ENCODE measurements at places on chromosomes 2 and 18. TPM values are rescaled to one million over a fixed set of nuclear protein-coding genes. Genes with fewer than 3 reads are reported as not detected.

The CPLX4 gene
- total RNA-seq: not detected

DNA sequence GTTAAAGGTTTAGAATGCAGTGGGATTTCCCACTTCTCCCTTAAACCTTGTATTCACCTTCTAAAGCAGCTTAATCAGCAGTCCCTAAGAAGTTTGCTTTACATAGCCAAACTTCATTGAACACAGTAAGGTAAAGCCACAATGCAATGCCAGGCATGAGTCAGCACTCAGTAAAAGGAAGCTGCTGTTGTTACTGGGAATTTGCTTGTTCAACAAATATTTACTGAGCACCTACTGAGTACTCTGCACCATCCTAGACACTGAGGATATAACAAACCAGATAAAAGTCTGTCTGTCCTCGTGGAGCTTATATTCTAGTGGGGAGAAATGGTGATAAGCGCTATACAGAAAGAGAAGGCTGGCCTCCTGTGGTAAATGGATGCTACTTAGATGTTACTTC lies 162.7 kb downstream of the PKP4 start:
- DNase-seq: no peak

The CHAC2 gene
- total RNA-seq: 1.3 TPM

The TIA1 gene
- 200 TPM for total RNA-seq

- DNase-seq: no peak
These were observed 465.0 kb downstream of the SUCLG1 start for GRCh38 chr2:83993873-83994632.

DNA sequence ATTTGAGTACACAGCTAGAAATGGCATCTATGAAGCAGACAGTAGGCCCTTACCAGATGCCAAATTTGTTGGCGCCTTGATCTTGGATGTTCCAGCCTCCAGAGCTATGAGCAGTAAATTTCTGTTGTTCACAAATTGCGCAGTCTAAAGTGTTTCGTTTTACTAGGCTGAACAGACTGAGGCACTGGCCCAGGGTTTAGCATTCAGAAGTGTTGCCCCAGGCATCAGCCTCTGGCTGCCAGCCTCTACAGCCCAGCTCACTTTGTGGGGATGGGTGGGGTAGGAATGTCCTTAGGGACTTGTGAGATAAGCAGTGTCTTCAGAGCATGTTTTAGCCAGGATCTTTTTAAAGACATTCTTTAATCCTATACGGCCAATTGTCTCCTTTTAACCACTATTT lies 51.5 kb upstream of the MGAT5 start:
- no peak for DNase-seq

The CTNNA2 gene
- 4.7 TPM for total RNA-seq

DNA sequence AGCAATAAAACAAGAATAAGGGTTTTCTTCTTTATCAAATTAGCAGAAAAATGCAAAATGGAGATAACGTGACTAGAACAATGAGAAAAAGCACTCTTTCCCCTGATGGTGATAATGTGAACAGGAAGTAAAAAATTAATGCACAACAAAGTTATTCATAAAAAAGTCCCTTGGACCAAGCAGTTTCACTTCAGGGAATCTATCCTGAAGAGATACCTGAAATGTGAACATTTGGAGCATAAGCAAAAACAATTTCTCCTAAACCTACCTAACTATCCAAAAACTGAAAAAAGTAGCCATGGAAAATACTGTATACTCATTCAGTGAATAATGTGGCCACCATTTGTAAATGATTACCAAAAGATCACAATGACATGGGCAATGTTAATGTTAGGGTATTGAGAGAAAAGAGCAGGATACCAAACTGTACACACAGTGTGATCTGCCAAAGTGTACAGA lies 48.7 kb downstream of the TRIP12 start:
- no peak for DNase-seq

The PLCL1 gene
- 13.6 TPM for total RNA-seq

DNA sequence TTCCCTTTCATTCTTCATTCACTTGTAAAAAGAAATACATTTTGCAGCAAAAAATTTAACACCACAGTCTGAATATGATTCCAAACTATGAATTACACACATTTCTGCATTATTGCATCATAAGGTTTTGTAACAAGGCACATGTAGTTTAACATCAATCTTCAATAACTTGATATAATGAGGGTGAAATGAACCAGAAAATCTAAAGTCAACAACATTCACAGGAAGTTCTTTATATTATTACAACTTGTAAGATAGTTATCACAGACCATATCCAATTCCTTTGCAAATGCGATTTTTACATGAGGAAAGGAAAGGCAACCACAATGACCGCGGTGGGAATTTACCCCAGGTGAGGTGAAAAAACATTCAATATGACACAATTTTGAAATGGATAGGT lies 213.3 kb downstream of the NAPG start:
- DNase-seq: no peak

The CDCA7 gene
- total RNA-seq: 13.0 TPM

GRCh38 chr18:79720359-79720733 lies 40.7 kb downstream of the CTDP1 start:
- no peak for DNase-seq

- DNase-seq: no peak
These were observed 210.6 kb downstream of the TFCP2L1 start for GRCh38 chr2:121074293-121074932.

DNA sequence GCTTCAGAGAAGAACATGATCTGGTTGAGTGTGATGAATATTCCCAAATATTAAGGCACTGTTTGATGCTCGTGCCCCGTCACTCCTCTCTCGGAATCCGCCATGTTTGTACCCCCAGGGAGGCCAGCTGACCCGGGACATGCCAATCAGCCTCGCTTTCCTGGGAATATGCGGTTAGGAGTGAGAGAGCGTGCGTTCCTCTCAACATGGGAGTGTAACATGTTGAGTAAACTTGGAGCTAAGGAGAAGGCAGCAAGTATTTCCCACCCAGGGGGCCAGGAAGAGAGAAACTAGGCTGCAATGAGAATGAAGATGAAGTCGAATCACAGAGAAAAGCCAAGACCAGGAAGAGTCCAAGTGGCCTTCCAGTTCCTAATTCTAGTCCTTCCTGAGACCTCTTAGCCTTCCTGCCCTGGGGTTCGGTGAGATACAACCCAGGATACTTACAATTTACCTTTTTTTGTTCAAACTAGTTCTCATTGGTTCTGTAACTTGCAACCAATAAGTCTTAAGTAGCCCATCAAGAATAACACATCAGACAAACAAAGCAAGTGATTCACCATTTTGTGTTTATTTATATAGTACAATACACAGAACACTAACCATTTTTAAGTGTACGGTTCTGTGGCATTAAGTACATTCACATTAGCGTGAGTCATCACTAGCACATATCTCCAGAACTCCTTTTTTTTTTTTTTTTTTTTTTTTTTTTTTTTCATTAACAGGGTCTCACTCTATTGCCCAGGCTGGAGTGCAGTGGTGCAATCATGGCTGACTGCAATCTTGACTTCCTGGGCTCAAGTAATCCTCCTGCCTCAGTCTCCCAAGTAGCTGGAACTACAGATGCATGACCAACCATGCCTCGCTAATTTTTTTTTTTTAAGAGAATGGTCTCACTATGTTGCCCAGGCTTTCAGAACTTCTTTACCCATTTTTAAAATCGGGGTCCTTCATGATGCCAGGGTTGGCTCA lies 36.4 kb upstream of the SLC1A4 start:
- DNase-seq: no peak

The CNNM3 gene
- total RNA-seq: 14.7 TPM

DNA sequence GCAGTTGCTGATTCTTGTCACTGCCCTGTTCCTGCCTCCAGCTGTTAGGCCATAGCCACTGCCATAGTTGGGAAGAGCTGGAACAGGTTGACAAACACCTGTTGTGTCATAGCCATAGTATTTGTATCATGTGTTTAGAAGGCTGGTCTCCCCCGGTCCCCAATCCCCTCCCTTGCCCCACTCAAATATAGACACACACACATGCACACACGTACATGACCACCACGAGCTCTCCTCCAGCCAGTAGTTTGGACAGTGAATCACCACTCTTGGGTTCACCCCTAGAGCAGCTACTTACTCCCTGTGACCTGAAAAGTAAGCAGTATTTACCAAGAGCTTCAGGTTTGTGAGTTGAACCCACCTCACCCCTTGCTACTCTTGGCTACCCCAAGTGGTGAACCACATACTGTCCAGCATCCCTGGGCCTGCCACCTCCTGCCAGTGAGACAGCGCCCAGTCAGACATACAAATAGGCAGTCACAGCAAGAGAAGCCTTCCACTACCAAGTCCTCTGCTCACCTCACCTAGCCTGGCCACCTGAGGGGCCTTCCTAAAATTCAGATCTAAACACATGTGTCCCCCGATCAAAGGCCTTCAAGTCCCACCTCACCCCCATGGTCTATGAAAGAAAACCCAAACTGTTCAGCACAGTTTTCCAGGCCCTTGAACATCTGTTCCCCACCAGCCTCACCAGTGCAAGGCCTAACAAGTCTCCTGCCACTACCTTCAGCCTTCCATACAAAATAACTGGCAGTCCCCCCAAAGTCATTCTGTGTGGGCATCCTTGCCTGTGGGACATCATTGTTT lies 7.1 kb downstream of the PCBP1 start:
- DNase-seq: no peak

- DNase-seq: no peak
These were observed 48.7 kb upstream of the C1GALT1C1L start for GRCh38 chr2:43724728-43725526.

GRCh38 chr18:12291690-12292089 lies 16.4 kb upstream of the TUBB6 start:
- no peak for DNase-seq

GRCh38 chr2:72940361-72940760 lies 23.0 kb downstream of the EMX1 start:
- DNase-seq: no peak

The VIT gene
- 3.6 TPM for total RNA-seq

The GBX2 gene
- 3.5 TPM for total RNA-seq

DNA sequence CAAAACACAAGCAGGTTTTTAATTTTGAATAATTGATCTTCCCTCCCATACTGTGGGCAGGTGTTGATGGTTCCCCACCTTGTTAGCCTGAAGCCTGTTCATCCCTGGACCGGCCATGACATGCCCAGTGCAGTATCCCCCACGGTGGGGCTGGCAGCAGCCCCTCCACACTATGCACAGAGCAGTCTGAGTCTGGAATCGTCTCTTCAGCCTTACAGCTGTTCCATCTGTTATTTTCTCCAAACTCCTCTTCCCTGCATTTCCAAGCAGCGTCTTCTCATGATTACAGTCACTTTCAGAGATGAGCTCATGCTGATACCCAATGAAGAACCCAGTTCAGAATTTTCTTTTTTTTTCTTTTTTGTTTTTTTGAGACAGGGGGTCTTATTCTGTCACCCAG lies 68.2 kb downstream of the ADI1 start:
- DNase-seq: no peak

GRCh38 chr2:136572335-136572734 lies 193.0 kb upstream of the THSD7B start:
- no peak for DNase-seq

- DNase-seq: no peak
These were observed 300.1 kb downstream of the NOL4 start for GRCh38 chr18:33924576-33924975.

GRCh38 chr2:18777250-18777812 lies 188.0 kb upstream of the NT5C1B start:
- no peak for DNase-seq

- no peak for DNase-seq
These were observed 153.8 kb downstream of the MAP2 start for GRCh38 chr2:209577376-209578357.

GRCh38 chr2:25029183-25029554 lies 12.7 kb upstream of the EFR3B start:
- no peak for DNase-seq

DNA sequence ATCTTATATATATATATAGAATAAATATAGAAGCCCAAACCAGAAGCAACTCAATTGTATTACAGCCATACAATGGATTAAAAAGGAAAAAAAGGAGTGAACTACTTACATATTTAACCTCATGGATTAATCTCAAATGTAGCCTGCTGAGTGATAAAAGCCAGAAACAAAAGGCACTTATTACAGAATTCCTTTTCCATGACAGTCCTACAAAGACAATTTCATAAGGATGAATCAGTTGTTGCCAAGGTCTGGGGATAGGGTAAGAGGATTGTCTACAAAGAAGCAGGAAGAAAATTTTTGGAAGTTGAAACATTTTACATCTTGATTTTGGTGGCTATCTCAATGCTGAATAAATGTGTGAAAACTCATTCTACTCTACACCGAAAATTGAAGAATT lies 103.9 kb upstream of the DCC start:
- no peak for DNase-seq

DNA sequence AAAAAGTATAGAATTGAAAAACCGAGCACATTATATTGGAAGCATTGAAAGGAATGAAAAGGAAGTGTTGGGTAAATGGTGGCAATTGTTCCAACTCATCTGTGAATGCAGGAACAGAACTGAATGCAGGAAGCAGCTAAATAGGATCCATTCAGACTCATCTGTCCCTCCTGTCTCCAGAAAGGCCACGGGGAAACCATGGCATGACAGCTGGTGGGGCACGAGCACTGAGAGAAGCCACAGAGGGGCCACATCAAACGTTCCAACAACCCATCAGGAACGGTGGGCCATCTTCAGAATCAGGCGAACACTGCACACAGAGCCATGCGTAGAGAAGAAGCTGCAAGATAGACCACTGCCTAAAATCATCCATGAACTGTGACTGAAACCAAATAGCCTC lies 138.5 kb upstream of the SLC35G4 start:
- DNase-seq: no peak

- DNase-seq: no peak
These were observed 1272.8 kb downstream of the SUCLG1 start for GRCh38 chr2:83186105-83186760.

The SKOR2 gene
- 0.38 TPM for total RNA-seq

- no peak for DNase-seq
These were observed 58.5 kb downstream of the E2F6 start for GRCh38 chr2:11407413-11407812.

GRCh38 chr2:126932966-126933710 lies 34.4 kb downstream of the TEX51 start:
- no peak for DNase-seq

The CLEC4F gene
- 0.23 TPM for total RNA-seq

DNA sequence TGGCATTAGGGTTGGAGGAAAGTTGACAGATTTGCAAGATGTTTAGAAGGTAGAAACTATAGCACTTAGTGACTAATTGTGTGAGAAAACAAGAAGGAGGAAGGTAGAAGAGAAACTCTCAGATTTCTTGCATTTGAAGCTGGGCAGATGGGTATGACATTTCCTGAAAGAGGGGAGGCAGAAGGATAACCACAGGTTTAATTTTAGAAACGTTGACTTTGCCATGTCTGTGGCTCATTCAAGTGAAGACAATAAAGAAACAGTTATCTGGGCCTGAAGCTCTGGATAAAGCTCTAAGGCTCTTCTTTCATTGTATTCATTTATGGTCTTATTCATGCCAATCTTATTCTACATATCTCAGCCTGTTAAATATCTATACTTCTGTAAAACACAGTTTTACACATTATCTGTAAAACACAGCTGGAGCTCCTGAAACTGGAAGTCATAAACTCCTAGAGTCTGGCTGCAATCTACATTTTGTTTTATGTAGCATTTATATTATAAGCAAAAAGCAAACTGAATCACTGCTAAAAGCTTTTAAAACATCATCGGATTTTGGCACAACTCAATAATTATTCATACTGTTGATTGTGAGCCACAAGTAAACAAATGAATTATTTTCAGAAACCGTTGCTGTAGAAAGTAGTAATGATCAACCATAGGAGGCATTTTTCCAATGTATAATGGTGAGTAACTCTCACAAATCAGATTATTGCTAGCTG lies 138.5 kb downstream of the RIT2 start:
- no peak for DNase-seq

The NEB gene
- total RNA-seq: 0.64 TPM

GRCh38 chr2:152485954-152486736 lies 151.2 kb downstream of the FMNL2 start:
- no peak for DNase-seq
